ENCODE measurements at places on chromosomes 5 and 9.

GRCh38 chr5:81022688-81023084 is 62.5 kb downstream of the RASGRF2 start:
- DNase-seq = no peak

- DNase-seq = no peak
Observed at GRCh38 chr9:124776954-124777648, at the start of gene OLFML2A. TSS of gene OLFML2A (plus strand) at chr9:124777133. CDS start at chr9:124777271, 138 bp downstream.

DNA sequence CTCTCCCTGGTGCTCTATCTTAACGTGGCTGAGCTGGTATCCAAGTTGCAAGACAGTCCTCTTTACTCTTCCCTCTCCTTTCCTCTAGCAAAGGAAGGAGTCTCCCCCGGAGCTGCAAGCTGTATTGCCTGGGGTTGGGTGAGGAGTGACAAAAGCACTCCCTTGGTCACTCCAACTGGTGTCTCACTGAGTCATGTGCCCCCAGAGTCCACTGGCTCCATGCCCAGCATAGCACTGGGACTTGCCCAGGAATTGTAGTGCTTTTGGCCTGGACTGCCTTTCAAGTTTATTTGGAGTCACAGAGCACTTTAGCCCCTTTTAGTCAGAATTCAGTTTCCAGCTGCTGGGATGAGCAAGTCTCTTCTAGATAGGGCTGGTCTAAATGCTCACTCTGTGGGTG is 82.6 kb upstream of the FST start:
- DNase-seq = no peak

GRCh38 chr5:126354858-126355731 is 68.1 kb upstream of the GRAMD2B start:
- no peak for DNase-seq

DNA sequence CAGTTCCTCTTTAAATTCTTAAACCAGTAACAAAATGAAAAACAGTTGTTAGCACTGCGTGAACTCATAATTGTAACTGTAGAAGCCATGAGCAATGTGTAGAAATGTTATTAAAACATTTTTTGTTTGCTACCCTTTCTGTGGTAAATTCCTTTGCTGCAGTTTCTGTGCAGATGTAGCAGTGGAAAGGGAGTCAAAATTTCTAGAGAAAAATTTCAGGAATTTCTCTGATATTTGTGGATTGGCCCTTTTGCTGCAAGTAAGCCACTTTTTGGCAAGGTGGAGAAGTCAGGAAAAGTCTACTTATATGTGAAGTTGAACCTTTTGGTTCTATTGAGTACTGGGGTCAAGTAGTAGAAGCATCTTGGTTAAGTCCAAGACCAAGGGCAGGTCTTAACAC is 10.1 kb downstream of the FBXL7 start:
- DNase-seq = no peak

DNA sequence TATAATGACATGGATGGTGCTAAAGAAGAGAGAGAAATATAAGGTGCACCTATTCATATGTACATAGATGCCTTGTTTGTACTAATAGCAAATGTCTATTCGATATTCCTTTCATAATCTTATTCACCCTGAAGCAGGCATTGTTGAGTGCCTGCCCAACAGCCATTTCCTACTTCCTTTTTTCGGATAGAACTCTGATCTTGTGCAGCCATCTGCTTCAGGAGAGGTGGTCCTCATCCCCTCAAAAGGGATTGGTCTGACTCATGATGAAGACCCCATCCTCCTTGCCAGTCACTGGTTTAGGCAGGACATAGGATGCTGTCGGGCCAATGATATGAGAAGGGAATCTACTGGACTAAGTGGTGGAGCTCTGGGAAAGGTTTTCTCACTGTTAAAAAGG is 8.4 kb upstream of the RANBP3L start:
- DNase-seq = no peak

GRCh38 chr5:89213573-89213972 is 330.6 kb upstream of the MEF2C start:
- no peak for DNase-seq

GRCh38 chr5:107512029-107512428 is 158.7 kb downstream of the EFNA5 start:
- no peak for DNase-seq

GRCh38 chr5:132270706-132271105 is 13.2 kb downstream of the PDLIM4 start:
- DNase-seq = no peak

DNA sequence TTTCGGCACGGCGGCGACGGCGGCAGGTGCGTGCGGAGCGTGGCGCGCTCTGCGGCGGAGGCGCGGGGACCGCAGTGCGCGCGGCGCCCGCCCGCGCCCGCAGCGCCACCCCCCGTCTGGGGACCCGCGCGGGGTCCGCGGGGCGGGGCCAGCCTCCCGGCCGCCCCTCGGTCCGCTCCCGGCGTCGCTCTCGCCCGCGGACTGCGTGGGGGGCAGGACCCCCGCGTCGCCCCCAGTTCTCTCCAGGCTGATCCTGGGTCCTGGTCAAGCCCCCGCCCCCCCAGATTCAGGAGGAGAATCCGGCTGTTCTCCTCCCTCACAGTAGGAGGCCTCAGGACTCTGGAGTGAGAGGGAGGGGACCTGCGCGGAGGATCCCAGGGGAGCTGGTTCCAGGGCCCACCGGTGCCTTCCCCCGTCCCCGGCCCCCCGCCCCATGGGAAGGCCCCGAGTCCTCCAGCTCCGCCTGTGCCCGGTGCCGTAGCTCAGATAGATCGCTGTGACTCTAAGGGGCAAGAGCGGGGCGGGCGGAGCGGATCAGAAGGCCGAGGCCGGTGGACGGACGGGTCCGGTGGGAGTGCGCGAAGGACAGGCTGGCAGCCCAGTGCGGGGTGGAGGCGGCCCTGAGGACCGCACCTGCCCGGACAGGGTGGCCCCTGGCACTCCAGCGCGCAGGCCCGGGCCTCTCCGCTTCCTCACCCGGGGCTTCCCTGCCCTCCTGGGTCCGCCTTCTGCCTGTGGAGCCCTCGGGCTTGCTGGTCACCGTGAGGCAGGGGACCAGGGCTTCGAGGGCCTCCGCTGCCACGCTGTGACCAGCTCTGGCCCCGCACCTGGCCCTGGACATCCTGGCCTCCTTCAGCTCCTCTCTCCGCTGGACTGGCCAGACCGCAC is at the start of gene RNF208:
Gene RNF208, minus strand, starts transcription at position 51 of the 888 bp plus-strand sequence. CDS start 1,028 bp downstream, outside the sequence.
- no peak for DNase-seq

DNA sequence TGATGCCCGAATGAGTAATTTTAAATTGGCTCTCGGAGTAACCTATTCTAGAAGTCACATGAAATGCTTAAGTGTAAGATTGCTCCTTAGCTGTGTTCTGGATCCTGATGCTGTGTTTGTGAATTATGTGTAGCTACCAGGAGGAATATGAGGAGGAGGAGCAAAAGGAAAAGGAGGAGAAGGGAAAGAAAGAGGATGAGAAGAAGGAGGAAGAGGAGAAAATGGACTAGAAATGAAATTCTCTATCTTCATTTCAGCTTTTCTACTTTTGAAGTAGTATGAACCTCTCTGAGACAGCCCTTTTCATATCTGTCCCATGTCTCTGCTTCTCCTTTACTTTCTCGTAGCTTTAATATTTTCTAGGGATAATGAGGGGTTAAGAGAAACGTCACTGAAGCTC is 119.4 kb upstream of the ACTBL2 start:
- no peak for DNase-seq

DNA sequence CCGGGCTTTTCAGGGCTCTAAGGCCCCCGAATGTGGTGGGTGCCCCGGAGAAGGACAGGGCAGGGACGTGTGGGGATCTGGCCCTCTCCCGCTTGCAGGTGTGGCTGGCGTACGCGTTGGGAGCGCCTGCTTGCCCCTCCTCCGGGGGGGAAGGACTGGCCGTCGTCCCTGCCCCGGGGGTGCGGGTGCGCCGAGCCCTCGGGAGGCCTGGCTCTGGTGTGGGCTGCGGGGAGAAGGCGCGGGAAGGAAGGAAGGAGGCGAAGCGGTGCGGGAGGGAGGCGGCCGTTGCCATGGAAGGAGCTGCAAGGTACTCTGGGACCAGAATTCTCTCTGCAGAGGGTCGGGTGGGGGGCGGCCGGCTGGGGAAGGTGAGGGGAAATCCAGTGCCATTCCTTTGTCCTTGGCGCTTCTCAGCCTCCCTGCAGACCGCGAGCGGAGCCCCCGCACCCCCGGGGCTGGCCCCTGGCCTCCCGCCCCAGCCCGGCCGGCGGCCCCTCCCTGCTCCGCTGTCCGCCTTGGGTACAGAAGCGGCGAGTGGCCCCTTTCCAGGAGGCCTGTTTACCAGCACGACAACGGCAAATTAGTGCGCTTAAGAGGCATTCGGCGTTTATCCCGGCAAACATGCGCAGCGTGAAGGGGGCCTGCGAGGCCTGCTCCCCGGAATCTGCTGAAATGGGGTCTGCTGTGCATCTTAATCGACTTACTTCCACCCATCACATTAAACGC is 67.1 kb upstream of the UNC5A start:
- DNase-seq = no peak

GRCh38 chr9:119283078-119283794 is 86.0 kb downstream of the BRINP1 start:
- DNase-seq = no peak

DNA sequence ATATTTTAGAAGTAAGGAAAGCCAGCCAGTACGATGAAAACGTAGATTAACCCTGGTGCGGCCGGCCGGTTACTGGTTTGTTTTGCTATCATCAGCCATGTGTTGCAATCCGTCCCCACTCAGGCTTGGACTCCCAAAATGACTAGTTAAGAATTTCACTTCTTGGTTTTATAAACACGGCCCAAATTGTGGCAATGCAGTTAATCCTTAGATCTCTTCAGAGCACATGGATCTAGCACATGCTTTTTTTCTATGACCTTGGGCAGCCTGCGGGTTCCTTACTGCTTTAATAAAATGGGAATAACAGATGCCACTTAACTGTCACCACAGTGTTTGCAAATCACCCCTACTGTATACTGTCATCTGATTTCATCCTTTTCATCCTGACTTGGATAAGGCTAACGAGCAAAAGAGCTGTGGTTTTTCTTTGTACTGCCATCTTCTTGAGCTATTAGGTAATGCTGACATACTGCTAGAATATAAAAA is 1.5 kb downstream of the NDFIP1 start:
- DNase-seq = peak; percentile 28

- peak; percentile 23 for DNase-seq
Observed at GRCh38 chr5:173581408-173582215, 34.8 kb downstream of the BOD1 start.

DNA sequence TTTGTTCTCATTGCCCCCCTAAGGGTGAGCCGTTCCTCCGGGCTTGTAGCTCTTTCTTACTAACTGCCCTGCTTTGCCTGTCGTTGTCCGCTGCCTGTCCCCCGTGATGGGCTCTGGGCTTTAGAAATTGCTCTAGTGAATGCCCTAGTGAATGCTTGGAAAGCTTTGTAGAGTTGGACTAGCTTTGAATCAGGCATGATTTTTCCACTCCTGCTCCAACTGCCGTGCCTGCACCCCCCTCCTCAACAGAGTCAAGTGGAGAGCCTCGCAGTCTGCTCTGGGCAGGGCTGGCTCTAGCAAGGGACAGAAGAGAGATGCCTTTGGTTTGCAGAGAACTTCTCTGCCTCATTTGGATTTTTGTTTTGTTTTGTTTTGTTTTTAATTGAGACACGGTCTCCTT is 46.8 kb upstream of the DAB2IP start:
- DNase-seq = no peak

DNA sequence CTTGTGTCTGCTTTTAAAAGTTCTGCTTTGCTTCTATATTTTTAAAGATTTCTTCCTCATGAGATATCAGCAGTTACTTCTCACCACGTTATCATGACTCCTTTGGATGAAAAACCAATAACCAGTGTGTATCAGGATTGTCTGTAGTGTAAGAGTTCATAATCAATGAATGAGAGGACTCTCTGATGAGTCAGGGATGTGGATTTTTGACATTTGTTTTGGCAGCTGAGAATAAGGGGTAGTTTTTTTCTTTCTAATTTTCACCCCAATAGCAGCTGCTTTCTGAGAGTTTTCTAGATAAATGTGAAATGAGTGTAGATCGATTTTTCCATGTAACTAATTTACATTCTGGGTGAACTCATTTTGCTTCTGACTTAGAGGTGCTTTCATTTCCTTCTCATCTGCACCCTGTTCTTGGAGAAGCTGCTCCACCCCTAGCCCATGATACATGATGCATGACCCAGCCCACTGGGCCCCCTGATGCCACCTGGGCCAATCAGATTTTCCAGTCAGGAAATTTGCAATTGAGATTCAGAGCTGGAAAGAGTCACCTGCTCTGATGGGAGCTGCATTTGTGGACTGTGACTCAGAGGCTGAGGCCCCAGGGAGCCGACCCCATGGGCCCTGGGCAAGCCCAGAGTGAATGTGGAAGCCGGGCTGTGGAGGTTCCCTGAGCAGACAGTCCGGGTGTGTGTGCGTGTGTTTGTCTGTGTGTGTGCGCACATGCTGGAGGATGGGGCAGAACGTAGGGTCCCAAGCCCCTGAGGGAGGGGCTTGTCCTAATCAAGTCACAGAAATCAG is 159.3 kb downstream of the RGS3 start:
- no peak for DNase-seq

- DNase-seq = no peak
Observed at GRCh38 chr5:95649274-95649673, 2.7 kb downstream of the RFESD start.

- no peak for DNase-seq
Observed at GRCh38 chr9:92324889-92325268, 271 bp downstream of the NOL8 start.

DNA sequence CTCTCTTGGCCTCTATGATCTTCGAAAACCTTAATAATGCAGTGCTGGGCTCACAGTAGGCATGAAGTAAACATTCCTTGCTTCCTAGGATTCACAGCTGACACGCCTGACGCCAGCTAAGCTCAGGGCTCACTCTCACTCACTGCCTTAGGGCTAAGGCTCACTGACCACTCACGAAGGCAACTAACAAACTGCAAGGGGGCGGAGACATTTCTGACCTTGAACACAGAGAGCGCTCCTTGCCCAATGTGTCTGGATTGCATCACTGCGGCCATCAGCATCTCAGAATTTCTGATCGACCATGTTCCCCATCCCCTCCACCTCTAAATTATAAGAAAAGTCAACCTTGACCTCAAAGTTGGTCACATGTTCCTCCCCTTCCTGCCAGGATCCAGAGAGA is 372.6 kb downstream of the EBF1 start:
- no peak for DNase-seq

GRCh38 chr5:73126957-73127356 is 6.6 kb downstream of the TMEM171 start:
- DNase-seq = no peak

DNA sequence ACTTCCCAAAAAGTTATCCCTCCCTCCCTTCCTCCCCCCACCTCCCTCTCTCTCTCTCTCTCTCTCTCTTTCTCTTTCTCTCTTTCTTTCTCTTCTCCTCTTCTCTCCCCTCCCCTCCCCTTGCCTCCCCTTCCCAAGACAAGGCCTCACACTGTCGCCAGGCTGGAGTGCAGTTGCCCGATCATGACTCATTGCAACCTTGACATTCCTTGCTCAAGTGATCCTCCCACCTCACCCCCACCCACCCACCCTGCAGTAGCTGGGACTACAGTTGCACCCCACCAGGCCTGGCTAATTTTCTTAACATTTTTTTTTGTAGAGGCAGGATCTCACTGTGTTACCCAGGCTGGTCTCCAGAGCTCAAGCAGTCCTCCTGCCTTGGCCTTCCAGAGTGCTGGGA is 32.8 kb downstream of the VPS13A start:
- DNase-seq = no peak

- no peak for DNase-seq
Observed at GRCh38 chr5:143594902-143595818, 191.7 kb upstream of the NR3C1 start.

GRCh38 chr5:4245511-4245910 is 649.9 kb downstream of the IRX1 start:
- DNase-seq = no peak
